HEK293T (cell line): ENCODE measurements at places on chromosomes 5 and 9.

DNA sequence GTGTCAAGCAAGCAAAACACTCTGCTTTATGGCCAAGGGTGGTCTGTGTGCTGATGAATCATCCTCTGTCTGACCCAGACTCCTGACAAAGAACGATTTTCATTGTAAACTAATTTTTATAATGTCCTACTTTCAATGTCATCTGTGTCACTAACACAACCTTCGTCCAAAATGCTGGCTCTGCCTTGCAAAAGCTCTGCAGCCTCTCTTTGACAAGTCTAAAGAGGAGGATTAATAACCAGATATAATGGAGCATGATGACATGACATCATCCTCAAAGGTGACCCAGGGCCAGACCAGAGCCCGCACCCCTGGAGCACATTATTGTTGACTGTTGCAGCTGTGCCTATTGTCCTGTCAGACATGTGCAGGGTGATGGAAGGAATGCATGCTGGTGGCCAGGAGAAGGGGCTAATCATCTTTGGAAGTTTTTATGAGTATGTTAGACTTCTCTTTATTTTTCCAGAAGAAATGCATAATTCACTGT lies 589.4 kb downstream of the NR2F1-AS1 start:
- DNase-seq: peak; percentile 12

DNA sequence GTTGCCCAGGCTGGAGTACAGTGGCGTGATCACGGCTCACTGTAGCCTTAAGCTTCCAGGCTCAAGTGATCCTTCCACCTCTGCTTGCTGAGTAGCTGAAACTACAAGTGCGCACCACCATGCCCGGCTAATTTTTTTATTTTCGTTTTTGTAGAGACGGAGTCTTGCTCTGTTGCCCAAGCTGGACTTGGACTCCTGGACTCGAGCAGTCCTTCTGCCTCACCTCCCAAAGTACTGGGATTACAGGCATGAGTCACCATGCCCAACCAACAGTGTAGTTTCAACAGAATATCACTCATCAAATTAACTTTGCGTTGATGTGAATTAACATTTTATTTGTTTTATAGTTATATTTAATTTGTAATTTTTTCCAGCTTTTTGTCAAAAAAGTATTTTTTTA lies 45.3 kb downstream of the WDR70 start:
- no peak for DNase-seq

- DNase-seq: no peak
Observed at GRCh38 chr5:57215629-57216195, 41.9 kb downstream of the GPBP1 start.

DNA sequence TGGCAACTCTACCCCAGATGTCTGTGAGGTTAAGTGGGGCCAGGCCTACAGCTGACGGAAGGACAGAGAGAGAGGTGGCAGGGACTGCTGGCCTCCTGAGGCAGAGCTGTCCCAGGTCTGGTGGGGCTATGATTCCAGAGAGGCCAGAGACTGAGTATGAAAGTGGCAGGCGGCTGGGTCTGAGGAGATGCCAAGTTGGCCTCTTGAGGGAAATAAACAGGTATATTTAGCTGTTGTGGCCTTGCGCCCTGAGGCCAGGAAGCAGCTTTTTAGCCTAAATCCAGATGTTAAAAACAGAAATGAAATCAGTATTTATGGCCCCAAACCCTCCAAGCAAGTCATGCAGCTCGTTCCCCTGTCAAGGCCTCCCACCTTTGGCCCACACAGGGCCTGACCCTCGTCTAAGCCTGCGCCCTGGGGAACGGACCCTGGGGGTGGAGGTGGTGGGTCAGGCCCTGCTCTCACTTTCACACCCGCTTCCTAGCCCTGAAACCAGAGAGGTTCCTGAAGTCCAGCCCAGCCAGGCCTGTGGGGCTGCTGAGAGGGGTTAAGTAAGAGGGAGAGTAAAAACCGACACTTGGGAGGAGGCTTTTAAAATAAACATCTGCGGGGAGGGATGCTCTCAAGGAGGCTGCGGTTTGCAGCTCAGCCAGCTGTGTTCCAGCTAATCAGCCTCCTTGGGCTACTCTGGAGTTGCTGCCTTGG lies 18.7 kb downstream of the PCDHGC5 start:
- no peak for DNase-seq

GRCh38 chr9:100499460-100499859 lies 26.5 kb downstream of the TMEFF1 start:
- no peak for DNase-seq

GRCh38 chr5:65213921-65214525 lies 267.7 kb downstream of the ADAMTS6 start:
- peak; percentile 47 for DNase-seq

GRCh38 chr9:16484744-16485143 lies 385.7 kb downstream of the BNC2 start:
- no peak for DNase-seq

DNA sequence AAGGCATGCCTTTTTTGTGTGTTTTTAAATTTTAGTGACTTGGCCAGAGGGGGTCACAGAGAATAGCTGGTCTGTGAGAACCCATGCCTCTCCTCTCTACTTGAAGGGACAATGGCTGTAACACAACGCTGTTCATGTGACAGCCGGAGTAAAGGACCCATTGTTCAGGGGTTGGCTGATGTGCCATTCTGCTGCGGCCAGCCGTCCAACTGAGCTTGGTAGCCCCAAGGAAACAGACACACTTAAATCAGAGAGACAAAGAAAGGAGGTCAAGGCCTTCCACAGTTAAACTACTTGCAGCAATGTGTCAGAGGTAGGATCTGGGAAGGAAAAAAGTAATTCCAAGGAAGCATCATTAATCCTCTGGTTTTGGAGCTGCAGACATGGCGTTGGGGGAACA lies 8.1 kb downstream of the MEGF10 start:
- DNase-seq: no peak

GRCh38 chr9:123702483-123702882 lies 227.4 kb downstream of the DENND1A start:
- DNase-seq: no peak

DNA sequence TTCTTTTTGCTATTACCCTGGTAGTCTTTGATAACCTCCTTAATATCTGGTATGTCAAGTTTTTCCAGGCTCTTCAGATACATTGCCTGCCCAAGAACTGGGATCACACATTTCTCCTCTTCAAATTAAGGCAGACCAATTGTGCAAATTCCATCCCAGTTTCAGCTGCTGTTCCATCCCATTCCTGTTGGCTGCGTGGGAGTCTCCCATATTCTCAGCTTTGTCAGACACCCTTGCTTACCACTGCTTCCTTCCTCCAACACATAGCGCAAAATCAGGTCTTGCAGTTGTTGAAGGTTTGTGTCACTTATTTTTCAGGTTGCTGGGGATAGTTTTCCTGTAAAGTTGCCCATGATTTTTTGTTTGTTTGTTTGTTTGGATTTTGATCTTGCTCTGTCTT lies 15.2 kb downstream of the HCN1 start:
- DNase-seq: no peak

GRCh38 chr5:61386045-61386800 lies 54.2 kb downstream of the ZSWIM6 start:
- DNase-seq: no peak

GRCh38 chr5:62124266-62124665 lies 181.7 kb upstream of the KIF2A start:
- no peak for DNase-seq

DNA sequence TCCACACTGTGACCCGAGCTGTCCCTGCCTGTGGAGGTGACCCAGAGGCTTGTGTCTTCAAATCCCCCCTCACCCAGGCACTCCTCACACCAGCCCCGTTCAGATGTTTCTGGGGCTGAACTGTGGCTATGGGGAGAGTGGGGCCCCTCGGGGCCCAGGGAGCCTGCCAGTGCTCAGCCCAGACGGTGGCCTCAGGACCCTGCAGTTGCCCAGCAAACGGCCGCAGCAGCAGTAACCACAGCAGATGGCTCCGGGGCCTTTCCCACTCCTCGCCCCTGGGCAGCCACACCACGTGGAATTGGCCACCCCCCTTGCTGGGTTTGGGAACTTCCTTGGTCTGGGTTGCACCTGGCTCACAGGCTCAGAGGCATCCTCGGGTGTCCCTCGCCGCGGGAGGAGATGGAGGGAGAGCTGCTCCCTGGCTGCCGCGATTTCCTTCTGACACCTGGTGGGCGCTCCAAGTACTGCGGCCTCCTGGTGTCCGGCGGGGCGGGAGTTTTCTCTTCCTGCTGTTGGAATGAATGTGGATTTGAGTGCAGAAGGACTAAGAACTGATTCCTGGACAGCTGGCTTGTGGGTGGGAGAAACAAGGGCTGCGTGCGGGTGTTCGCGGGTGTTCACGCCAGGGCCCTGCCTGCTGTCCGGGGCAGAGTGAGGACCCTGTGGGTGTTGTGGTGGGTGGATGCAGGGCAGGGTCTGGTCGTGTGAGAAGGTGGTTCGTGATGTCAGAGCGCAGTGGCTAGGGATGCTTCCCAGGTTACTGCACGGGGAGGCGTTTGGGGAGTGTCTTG lies 97.5 kb downstream of the COL5A1 start:
- DNase-seq: peak; percentile 83

DNA sequence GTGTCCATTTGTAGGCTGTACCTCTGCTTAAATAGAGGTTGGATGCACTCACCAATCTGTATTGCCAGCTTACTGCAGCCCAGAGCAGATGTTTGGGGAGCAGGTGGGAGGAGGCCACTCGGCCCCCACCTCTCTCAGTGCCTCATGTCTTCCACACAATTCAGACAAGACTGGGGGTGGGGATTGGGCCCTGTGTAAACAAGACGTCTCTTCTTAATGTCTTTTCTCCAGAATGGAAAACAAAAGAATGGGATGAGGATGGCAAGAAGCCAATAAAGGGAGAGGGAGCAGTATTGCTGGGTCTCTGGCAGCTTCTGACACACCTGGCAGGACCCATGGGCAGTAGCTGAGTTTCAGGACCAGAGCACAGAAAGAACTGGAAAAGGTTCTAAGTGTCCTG lies 64.9 kb downstream of the SIL1 start:
- no peak for DNase-seq

- DNase-seq: no peak
Observed at GRCh38 chr9:136058801-136059302, 36.2 kb downstream of the NACC2 start.

GRCh38 chr5:140996060-140996459 lies 29.8 kb downstream of the PCDHAC2 start:
- no peak for DNase-seq

- DNase-seq: no peak
Observed at GRCh38 chr5:526456-527088, 2.3 kb upstream of the SLC9A3 start.

DNA sequence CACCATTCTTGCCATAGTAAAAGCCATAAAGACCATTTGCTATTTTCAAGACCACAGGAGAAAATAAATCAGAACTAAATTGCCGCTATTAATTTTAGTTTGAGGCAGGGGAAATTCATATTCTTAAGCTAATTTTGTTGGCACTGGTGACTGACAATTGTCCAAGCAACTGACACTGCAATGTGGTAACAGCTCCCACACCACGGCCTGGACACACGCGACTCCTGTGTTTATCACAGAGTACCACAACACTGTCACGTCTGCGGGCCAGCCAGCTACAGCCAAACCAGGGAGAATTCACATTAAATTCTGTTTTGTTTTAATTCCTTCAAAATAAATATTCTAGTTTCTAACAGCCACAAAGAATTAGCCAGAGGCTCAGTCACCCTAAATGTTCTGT lies 481.9 kb downstream of the CTNND2 start:
- no peak for DNase-seq

DNA sequence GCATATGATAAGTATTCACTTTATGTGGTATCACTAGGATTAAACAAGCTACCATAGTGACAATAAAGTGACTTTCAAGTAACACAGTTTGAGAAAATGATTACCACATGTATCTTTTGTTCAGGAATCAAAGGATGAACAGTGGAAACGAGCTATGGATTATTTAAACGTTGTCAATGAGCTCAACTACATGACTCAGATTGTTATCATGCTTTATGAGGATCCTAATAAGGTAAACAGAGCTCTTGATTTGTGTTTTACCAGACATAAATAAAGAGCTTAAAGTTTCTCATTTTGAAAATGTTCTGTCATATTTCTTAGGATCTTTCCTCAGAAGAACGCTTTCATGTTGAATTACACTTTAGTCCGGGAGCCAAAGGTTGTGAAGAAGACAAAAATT lies 57.4 kb downstream of the PPIP5K2 start:
- no peak for DNase-seq

DNA sequence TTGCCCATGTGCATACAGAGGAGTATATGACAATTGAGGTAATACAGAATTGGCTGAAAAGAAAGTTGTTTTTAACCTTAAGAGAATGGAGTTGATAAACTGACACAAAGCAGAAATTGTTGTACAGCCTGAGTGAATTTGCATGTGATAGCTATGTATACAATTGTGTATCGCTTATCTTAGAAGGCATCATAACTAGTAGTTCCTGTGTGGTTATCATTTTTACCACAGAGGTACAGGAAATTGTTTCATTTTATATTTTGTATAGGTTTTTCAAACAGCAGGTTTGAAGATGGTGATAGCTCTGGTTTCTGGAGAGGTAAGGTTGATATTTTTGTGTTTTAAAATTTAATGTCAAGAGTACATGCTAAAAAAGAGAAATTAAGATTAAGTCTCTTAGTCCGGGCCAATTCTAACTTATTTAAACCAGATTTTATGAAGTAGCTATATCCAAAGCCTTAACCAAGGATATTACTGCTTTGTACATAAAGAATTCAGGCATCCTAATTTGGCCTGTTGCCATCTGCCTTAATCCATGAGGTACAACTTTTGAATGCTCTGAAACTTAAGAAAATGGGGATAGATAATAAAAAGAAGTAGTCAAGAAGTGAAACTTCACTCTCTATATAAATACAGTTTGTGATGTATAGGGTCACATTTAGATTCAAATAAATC lies 26.0 kb downstream of the DDX4 start:
- no peak for DNase-seq

DNA sequence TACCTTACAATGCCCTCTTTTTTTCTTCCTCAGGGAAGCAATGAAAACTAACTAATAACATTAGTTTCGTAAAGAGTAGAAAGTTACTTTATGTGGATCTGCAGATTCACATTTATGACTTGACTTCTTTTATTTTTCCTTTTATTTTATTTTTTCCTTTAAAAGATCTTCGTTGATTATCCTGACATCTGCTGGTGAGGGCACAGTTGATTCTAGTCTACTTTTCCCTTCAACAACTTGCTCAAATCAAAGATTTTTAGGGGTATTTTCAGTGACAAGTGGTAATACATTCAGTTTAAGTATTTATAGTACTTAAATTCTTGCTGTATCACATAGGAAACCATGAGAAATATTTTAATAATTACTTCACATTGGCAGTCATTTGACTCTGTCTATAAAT lies 4.9 kb downstream of the EDIL3 start:
- DNase-seq: no peak

GRCh38 chr5:91132550-91132949 lies 250.6 kb downstream of the ARRDC3 start:
- DNase-seq: no peak

DNA sequence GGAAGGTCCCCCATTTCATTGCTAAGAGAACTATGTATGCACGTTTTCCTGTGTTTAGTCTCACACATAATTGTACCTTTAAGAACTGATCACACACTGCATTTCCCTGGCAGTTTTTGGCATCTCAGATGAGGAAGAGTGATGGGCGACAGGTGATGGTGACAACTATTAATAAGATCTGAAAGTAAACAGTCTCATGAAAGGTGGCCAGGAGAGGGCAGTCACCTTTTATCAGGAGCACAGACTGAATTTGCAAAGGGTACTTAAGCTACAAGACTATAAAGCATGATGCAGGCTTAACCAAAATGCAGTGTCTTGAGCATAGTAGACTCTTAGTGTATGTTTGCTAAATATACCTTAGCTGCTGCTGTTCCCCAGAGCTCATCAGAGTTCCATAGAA lies 91.5 kb downstream of the GHR start:
- DNase-seq: no peak
